ENCODE measurements at places on chromosomes 7 and 10.

- DNase-seq: no peak
Observed at GRCh38 chr10:130043491-130043890, 67.1 kb downstream of the C10orf143 start.

- no peak for DNase-seq
Observed at GRCh38 chr10:132366499-132366898, 30.5 kb upstream of the PWWP2B start.

GRCh38 chr10:88404133-88404532 is 179.0 kb downstream of the RNLS start:
- DNase-seq: no peak

DNA sequence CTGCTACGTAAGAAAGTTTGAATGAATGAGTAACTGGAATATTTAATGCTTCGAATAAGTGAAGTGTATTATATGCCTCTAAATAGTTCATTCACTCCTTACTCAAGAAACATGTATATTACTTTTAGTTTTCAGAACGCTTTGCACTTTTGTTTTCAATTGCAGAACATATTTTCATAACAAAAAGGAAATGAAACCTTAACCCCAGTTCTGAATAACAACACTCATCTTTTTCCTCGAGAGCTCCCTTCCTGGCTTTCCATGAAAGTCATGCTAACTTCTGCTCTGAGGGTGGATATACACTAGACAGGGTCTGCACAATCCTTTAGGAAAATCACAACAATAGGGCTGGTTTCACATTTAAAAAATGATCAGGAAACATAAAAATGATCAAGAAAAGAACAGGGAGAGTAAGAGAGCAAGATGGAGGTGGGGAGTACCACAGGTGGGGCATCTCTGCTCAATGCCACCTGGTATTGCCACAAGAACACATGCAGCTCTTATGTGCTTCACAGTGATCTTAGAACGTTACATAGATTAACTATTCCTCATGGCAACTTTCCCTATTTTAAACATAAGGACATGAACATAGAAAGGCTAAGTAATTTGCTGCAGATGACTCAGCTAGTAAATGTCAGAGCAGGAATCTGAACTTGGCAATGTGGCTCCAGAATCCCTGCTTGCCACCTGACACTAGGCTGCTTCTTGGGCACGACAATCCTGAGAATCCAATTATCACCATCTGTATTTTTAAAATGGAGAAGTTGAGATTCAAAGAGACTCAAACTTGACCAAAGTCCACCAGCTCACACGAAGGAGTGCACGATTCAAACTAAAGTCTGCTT is 219.5 kb upstream of the AOAH start:
- no peak for DNase-seq

- DNase-seq: no peak
Observed at GRCh38 chr7:68438016-68438415, 1160.3 kb upstream of the AUTS2 start.

GRCh38 chr7:824081-824480 is 8.2 kb upstream of the SUN1 start:
- DNase-seq: no peak

DNA sequence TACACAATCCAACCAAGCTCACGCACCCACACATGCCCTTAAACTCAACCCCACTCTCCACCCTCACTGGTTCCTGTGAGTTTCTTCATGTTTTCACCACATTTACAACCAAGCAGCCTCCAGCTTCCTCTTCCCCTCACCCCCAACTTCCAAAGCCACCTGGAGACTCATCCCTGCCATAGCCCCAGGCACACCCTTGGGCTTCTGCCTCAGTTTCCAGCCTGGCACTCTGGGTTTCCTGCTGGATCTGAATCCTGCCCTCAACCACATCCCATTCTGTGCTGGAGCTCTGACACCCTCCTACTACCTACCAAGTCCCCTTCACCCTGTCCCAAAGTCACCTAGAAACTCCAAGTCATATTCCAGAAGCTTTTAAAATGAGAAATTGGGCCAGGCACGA is 29.4 kb downstream of the CCDC3 start:
- DNase-seq: no peak

GRCh38 chr10:122296363-122297120 is 25.4 kb downstream of the BTBD16 start:
- DNase-seq: no peak

DNA sequence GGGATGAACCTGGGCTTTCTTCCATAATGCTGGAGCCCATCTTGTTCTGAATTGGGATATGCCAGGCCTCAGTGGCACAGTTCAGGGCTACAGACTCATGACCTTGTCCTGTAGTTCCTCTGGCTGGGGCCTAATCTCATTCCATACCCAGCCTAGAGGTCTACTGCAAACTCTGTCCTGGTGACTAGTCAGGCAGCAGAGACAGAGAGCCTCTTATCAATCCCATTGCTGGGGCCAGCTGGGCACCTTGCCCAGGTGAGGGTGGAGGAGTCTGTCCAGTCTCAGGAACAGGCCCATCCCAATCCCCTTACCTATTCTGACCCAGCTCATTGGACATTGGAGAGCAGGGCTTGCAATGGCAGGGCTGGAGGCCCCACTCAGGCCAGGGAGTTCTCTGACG is 28.0 kb upstream of the COMTD1 start:
- no peak for DNase-seq

DNA sequence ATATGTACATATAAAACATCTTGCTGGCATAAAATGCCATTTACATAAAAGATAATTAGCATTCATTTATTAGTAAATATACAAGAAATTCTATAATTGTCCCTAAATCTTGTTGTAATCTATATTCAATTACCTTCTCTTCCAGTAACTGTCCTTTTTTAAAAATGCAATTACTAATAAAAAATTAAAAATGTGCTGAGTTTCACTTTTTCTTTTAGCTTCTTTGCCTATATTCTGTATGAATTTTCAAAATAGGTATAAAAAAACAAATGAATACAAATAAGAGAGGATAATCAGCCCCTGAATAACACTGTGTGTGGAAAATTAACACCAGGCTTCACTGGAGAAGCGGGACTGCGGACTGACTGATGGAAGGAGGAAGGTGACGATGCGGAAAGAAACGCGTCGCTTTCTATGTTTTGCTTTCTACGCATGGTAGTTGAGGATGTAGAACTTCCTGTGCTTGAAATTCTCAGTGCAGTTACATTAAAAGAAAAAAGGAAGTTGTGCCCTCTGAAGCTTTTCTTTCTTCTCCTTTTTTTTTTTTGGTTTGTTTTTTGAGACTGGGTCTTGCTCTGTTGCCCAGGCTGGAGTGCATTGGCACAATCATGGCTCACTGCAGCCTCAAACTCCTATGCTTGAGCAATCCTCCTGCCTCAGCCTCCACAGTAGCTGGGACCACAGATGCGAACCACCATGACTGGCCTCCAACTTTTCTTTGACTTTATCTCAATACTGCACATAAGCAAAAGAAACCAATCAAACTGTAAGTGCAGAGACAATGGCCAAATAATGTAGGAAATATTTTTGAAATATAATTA is 7.4 kb upstream of the ZMYND11 start:
- DNase-seq: no peak

DNA sequence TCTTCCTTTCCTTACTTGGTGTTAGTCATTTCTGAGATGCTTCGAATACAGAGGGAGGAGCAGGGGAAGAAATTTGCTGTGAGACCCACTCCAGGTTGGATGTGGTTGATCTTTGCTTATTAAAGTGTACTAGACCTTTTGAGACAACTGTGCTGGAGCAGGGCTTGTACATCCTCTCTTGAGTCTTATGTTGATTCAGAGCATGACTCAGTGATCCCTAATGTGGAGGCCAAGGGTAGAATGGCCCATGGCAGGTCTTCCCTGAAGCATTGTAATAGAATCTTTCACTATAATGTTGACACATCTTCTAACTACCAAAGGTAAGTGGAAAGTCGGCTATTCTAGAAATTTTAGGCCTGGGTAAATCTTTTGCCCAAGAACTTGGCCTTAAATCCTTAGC is 17.0 kb upstream of the SFR1 start:
- DNase-seq: no peak

GRCh38 chr10:80702143-80702542 is 164.4 kb downstream of the SH2D4B start:
- no peak for DNase-seq

GRCh38 chr10:54800741-54801421 is at the start of gene PCDH15:
Gene PCDH15 (minus strand): TSS chr10:54801231. CDS start chr10:54664262, 136,969 bp downstream.
- no peak for DNase-seq

GRCh38 chr10:11328264-11329061 is 283.0 kb downstream of the USP6NL start:
- no peak for DNase-seq
